Anterior cingulate cortex (tissue), 58 donors: ENCODE measurements at places on chromosomes 1 and 21.

DNA sequence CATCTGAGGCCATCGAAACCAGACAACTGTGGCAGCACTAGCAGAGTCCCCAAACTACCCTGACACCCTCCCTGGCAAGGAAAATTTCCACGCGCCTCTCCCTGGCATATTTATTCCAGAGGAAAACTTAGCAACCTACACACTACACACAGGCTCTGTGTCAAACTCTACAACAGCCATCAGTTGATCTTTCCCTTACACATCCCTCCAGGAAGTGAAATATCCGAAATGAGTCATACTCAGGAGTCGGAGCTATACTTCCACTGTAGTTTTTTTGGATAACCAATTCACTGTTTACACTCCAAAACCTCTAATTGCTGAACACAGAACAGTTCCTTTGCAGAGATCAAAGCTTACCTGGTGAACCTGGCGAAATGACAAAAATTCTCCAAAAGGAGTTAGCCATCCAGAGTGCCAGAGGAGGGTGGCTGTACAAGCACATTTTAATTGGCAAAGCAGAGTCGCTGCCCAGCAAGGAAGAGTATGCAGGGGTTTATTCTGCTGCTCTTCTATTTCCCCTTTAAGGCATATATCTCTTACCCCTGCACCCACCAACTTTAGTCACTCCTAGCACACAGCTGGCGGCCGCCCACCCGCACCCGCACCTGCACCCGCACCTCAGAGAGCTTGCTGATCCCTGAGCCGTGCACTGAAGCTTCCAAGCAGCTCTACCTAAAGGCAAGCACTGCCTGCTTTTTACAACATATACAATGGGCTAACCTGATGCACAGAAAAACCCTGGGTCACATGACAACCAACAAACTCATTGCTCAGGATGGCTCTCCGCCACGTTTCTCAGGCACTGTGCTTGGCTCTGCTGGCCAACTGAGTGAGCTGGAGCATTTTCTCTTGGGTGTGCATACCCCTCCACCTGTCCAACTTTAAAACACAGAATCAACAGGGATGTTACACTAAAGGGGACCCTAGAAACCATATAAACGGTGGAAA, 54.9 kb downstream of the CAPZB start:
- DNase-seq: no peak

GRCh38 chr1:30715216-30715615, 8.2 kb downstream of the MATN1 start:
- no peak for DNase-seq

- no peak for DNase-seq
Observed at GRCh38 chr1:246540738-246541491, 25.1 kb downstream of the TFB2M start.

- DNase-seq: no peak
Observed at GRCh38 chr1:27931184-27931583, 3.6 kb upstream of the SMPDL3B start.

GRCh38 chr1:229953736-229954326, 113.2 kb upstream of the GALNT2 start:
- DNase-seq: no peak

DNA sequence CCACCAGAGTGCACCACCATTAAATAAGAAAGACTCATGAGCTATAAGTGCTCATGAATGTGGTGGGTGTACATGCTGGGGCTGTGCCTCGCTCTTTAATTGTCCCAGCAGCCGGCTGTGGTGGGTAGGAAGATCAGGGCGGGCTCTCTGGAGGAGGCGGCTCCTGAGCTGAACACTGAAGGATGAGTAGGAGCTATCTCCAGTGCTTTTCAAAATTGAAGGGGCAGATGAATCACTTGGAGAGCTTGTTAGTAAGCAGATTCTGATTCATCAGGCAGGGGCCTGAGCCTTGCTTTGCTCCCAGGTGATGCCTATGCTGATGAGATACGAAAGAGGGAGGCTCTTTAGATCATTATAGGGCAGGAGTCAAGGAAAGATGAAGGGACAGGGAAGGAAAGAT, 54.1 kb downstream of the ETS2 start:
- no peak for DNase-seq

DNA sequence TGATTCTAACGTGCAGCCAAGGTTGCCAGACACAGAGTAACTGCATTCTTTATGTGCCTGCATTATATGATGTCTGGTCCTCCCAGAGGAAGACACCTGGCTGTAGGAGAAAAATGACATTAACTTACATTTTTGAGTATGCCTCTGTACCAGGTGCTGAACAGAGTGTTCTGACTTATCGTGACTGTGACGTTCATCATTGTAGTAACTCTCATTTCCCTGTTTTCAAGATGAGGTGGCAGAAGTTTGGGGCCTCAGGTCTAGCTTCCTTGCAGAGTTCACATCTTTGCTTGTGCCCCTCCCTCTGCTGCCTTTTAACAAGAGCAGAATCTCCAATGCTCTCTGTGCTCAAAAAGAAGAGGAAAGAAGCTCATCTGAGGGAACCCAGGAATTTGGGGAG, 488.0 kb downstream of the AJAP1 start:
- DNase-seq: no peak

- DNase-seq: no peak
Observed at GRCh38 chr1:56045477-56045876, 533.9 kb downstream of the PLPP3 start.

DNA sequence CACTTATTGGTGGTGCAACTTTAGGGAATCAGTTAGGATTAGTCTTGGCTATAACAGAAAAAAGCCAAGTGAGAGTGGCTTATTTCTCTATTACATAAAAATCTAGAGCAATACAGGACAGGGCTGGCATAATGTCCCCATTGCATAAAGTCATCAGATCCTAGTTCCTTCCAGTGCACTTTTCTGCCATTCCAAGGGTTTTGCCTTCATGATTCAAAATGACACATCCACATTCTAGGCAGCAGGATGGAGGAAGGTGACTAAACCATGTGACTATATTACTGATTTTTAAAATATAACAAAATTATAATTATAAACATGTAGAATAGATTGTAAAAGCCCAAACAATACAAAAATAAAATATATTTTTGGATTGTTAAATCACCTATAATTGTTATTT, 18.8 kb downstream of the JUN start:
- no peak for DNase-seq

- no peak for DNase-seq
Observed at GRCh38 chr1:233480198-233480597, 133.7 kb upstream of the KCNK1 start.

DNA sequence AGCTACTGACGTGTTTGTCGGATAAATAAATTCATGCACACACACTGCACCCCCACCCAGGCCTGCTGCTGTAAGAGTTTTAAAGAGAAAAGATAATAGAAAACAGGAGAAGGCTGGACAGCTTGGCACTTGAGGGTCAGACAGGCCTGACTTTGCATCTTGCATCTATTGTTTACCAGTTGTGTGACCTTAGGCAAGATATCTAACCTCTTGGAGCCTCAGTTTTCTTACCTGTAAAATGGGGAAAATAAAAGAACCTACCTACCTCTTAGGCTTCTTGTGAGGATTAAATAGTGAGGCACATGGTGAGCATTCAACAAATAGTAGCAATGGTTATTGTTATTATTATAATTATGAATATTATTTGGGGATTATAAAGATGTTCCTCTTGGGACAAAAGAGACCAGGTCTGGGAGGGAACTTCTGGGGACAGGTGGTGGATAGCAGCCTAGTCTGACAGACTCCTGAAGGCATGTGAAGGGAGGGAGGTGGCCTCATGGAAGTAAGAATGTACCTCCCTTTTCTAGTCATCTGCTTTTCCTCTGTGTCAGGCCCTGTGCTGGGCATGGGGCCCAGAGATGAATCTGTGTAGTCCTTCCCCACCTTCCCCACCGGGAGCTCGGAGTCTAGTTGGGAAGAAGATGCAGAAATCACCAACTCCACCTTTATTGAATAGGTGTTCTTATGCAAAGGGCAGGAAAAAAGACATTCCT, 18.3 kb upstream of the EPB41 start:
- no peak for DNase-seq
